ENCODE measurements at places on chromosomes 1 and 21.

DNA sequence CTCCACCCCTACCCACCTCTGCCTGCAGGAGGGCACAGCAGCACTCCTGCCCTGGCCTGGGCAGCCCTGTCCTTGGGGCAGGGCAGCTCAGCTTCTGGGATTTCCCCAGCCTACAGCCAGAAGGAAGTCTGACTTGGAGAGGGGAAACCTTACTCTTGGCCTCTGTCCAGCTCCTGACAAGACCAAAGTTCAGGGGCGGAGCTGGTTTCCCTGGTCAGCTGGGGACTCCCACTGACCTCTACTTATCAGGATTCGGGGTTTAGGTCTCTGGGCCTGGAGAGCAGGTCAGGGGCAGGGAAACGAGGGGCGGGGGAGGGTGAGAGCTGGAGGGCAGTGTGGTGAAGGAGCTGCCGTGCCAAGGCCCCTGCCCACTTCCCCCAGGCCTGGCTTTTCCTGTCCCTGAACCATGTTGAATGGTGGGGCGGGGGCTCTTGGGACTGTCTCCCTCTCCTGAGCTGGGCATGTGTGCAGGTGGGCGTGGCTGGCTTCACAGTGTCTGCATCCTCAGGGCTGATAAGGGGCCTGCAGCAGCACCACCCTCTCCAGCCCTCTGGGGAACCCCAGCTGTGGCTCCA is 16.8 kb upstream of the ETV3 start:
- peak; percentile 32 for DNase-seq

DNA sequence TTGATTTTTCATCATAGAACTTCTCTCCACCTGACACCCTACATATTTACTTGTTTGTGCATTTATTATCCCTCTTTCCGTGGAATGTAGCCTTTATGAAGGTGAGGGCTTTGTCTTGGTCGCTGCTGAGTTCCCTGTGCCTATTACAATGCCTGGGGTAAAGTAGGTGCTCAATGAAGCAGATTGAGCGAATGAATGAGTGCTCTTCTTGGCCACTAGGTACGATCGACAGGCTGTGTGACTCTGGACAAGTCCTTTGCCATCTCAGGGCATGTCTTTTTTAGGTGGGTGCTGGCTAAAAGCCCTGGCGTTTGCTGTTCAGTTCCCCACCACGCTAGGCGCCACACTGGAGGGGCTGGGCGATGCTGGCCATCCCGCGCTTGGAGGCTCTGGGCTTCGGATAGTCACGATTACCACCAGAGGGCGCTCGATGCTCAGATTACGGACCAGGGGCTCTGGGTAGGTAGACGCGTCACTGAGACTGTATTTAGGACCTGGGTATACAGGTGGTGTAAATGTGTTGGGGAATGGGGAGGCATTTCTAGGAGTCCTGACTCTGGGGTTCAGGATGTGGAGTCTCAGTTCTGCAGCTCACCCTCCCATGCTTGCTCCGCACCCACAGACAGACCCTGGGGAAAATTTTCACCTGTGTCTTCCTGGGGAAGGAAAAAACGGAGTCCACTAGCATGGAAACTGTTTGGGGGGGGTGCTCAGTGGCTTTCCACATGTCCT is 71.0 kb upstream of the CSF3R start:
- no peak for DNase-seq

- no peak for DNase-seq
Measured at GRCh38 chr1:29201595-29202051, 19.9 kb upstream of the SRSF4 start.

GRCh38 chr1:111888740-111889376 is 100.6 kb downstream of the KCND3 start:
- DNase-seq, result no peak

DNA sequence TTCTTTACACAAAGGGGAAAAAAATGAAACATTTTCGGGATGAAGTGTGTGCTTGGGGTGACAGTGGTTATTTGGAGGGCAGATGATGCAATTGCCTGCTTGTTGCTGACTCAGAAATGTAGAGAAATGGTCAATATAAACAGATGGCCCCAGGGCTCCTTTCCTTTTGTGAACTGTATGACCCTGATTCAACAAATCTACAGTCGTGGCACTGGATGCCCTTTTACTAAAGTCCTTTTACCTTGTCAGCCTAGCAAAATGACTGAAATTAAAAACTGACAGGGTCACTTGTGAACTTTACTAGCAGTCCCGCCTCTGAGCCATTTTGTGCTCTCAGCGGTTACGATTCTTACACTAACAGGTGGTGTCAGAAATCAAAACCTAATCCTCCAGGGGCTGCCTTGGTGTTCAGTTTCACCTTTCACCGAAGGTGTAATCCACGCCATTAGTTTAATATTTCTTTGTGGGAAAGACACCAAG is 49.8 kb downstream of the GREM2 start:
- no peak for DNase-seq

- no peak for DNase-seq
Measured at GRCh38 chr1:25037174-25038074, 107.3 kb upstream of the RUNX3 start.

- DNase-seq, result no peak
Measured at GRCh38 chr1:52125736-52126359, 16.0 kb upstream of the ZFYVE9 start.

DNA sequence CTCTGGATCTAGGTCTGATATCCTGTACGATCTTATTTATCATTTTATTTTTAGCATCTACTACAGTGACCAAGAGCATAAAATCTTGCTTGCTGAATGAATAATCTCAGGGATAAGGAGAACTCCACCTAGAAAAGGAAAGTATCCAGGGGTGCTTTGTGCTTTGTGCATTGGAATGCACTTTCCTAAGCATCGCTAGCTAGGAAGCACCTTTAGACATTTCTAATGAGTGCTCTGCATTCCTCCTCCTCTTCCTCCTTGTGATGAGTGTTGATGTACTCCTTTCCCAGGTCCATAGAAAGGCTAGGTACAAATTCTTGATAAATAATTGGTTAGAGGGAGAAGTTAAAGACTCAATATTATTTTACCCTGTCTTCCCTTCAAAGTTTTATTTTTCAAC is 31.4 kb downstream of the TCEANC2 start:
- DNase-seq, result no peak

- no peak for DNase-seq
Measured at GRCh38 chr1:180382326-180383115, 119.9 kb downstream of the ACBD6 start.

- DNase-seq, result no peak
Measured at GRCh38 chr1:23804183-23804835, 3.8 kb upstream of the GALE start.

- no peak for DNase-seq
Measured at GRCh38 chr1:93414749-93415148, 33.2 kb upstream of the FNBP1L start.

GRCh38 chr21:29256126-29256910 is 42.4 kb upstream of the BACH1 start:
- DNase-seq, result no peak

DNA sequence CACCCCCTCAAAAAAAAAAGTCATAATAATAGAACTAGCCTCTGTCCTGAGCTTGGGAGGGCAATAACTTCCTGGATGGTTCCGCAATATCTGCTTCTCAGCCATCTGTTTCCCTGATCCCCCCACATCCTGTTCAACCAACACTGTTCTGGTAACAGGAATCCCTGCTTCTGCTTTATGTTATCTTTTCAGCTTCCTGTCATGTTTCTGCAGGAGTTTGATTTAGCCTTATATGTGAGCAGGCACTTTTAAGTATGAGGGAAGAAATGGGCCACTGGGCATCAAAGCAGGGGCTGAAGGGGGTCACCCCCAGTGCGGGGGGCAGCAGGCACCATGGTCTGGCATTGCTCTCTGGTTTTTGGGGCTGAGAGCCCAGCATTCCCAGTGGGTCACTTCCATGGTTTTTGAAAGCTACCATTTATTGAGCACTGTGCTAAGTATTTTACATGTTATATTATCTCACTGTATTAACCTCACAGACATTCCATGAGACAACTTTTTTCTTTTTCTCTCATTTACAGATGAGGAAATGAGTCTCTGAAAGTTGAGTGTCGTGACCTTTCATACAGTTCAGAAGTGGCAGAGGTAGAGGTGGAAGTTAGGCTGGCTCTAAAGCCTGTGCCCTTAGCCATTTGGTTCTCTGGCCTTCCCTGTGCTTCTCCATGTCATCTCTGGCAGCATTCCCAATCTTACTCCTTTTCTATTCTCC is 61.9 kb downstream of the DNTTIP2 start:
- DNase-seq, result no peak

- no peak for DNase-seq
Measured at GRCh38 chr1:233209481-233209880, 86.0 kb downstream of the PCNX2 start.

DNA sequence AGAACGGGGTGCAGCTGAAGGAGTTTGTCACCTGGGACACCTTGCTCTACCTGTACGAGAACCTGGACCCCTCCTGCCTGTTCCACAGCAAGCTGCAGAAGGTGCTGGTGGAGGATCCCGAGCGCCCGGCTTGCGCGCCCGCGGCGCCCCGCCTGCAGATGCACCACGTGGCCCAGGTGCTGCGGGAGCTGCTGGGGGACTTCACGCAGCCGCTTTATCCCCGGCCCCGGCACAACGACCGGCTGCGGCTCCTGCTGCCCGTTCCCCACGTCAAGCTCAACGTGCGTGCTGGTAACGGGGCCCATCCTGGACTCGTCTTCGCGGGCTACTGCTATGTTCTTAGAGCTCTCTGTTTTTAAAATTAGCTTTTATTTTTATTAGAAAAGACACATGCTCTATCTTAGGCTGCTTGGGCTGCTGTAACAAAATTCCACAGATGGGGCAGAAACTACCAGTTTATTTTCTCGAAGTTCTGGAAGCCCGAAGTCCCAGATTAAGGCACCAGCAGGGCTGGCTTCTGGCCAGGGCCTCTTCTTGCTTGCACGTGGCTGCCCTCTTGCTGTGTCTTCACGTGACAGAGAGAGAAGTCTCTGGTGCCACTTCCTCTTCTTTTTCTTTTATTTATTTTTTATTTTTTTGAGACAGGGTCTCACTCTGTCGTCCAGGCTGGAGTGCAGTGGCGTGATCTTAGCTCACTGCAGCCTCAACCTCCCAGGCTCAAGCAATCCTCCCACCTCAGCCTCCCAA is 38.1 kb downstream of the TRPM2 start:
- DNase-seq, result no peak

GRCh38 chr1:12075195-12076114 is 12.4 kb downstream of the TNFRSF8 start:
- peak; percentile 73 for DNase-seq

DNA sequence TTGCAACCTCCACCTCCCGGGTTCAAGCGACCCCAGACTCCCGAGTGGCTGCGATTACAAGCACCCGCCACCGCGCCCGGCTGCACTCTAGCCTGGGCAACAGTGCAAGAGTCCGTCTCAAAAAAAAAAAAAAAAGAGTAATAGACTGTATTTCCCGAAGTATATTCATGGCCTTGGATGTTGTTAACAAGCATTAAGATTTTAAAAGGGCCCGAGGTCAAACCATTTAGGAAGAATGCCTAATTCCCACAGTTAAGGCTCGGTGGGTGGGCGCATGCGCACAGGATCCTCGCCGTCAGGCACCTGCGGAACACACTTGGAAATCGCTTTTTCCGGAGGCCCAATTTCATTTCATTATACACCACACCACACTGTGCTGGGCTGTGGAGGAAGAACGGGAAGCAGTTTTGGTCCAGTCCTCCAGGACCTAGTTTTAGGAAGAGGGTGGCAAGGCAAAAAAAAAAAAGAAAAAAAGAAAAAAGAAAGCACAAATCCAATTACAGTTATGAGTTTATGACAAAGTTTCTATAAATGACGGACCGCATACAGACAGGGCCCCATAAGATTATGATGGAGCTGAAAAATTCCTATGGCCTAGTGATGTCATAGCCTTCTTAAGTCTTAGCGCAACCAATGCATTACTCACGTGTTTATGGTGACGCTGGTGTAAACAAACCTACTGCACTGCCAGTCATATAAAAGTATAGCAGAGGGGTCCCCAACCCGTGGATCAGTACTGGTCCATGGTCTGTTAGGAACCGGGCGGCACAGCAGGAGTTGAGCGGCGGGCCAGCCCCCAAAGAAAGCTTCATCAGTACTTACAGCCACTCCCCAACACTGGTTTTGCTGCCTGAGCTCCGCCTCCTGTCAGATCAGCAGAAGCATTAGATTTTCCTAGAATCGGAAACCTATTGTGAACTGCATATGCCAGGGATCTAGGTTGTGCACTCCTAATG is 38.2 kb downstream of the H3-3A start:
- no peak for DNase-seq

- DNase-seq, result no peak
Measured at GRCh38 chr1:52559875-52560274, 7.0 kb upstream of the TUT4 start.

- no peak for DNase-seq
Measured at GRCh38 chr1:63063367-63063766, 259.0 kb upstream of the FOXD3 start.

DNA sequence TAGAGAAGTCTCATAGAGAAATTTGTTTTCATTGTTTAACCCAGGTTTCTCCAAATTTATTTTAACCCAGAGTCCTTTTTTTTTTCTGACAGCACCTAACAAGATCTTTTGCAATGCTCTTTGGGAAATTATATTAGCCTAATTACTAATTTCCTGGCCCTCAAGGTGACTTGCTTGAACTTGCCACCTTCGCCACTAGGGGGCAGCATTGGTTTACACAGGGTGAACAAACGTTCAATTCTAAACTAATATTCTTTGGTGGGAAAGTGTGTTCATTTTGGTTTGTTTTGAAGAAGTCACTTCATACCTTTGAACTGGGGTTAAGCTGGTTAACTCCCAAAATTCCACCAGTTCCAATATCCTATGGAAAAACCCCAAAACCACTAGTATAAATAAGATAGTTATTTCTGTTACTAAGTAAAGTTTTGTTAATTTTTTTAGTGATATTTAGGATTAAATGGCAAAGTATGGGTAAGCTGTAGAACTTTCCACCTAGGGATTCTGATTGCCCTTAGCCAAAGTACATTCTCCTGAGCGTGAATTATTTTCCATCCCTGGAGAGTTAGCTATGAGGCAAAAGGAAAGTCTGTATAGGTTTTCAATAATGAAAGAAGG is 13.0 kb downstream of the CCDC190 start:
- peak; percentile 94 for DNase-seq

- DNase-seq, result no peak
Measured at GRCh38 chr1:30465096-30465495, 258.3 kb downstream of the MATN1 start.

- DNase-seq, result no peak
Measured at GRCh38 chr1:88910401-88910800, 19.0 kb upstream of the GTF2B start.

- no peak for DNase-seq
Measured at GRCh38 chr1:178310685-178311105, 186.1 kb downstream of the CLEC20A start.

GRCh38 chr1:86224651-86225310 is 68.2 kb upstream of the COL24A1 start:
- DNase-seq, result no peak

GRCh38 chr1:246003442-246003730 is 503.7 kb downstream of the SMYD3 start:
- DNase-seq, result no peak

DNA sequence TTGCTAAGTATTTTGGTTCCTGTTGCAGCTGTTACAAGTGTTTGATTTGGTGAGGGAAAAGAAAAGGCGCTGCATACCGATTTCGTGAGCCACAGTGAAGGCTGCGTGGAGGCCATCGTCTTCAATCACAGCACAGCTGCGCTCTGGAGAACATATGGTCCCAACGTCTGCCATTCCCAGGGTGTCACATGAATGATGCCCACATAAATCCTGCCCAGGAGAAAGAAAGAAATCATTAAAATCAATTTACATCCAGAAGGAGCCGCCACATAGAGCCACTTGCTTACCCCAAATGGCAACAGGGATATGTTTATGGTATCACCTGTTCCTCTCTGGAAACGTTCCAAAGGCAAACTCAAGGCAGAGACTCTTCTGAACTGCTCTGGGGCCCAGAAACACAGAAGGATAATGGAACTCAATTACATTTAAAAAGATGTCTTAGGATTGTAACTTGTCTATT is 12.2 kb downstream of the ADAMTS5 start:
- DNase-seq, result no peak

GRCh38 chr1:50982611-50983010 is 12.6 kb downstream of the CDKN2C start:
- no peak for DNase-seq
